CD4-positive, CD25-positive, alpha-beta regulatory T cell (primary cell): ENCODE measurements at places on chromosomes 1 and 21.

GRCh38 chr1:26378088-26378878 lies 5.7 kb upstream of the ZNF683 start:
- DNase-seq = peak; percentile 49

- peak; percentile 58 for DNase-seq
Observed at GRCh38 chr1:30801771-30802198, 44.2 kb upstream of the LAPTM5 start.

- no peak for DNase-seq
Observed at GRCh38 chr21:41835711-41836154, 43.4 kb downstream of the PRDM15 start.

DNA sequence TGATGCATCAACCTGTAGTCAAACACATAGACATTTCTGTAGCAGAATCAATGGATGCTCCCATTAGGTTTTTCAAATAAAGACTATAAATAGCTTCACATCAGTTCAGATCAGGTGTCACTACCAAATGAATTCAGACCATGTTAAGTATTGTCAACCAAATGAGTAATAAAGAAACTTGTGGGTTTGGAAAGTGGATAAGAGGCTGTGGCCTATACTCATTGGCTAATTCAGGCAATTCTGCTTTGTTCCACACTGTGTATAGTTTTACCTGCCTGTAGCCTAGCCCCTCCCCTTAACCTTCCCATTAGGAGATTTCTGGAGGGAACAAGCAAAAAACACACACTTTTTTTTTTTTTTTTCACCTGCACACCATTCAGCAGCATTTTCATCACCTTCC lies 321.2 kb downstream of the HLX start:
- DNase-seq = no peak

DNA sequence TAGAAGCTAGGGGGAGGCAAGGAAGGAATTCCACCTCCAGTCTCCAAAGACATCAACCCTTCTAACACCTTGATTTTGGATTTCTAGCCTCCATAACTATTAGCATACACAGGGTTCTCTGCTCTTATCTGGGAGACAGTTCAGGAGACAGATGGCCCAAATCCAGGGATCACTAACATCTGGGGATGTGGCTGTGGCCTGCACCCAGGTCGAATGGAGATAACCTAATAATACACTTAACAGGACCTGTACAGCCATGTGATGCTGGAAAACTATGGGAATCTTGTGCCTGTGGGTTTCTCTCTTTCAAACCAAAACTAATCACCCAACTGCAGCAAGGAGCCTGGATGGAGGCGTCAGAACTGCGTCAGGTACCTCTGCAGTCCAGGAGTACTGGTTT lies 47.6 kb downstream of the KIAA0319L start:
- no peak for DNase-seq

DNA sequence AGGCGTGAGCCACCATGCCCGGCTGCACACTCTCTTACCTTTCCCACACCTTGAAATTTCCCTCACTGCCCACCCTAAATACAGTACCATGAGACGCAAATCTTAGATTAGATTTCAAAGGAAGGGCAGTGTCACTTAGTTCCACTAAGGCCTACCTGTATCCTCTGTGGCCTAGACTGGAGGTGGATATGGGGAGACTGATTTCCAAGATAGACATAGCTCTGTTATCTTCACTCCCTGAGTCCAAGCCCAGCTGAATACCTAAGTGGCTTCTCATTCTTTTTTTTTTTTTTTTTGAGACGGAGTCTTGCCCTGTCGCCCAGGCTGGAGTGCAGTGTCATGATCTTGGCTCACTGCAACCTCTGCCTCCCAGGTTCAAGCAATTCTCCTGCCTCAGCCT lies 89.0 kb downstream of the SLC16A1 start:
- DNase-seq = no peak

DNA sequence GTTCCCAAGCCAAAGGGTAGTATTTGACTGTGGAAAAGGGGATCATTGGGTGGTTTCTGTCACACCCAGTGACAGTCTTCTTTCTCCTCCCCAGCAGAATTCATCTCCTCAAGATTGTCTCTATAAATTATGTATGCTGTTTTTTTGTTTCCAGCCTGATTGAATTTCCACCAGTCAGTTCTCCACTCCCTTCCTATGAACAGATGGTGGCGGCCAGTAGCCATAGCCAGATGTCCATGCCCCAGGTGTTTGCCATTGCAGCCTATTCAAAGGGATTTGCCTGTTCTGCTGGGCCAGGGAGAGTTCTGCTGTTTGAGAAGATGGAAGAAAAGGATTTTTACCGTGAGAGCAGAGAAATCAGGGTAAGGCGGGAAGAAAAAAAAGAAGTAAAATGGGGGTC lies 12.9 kb downstream of the CFAP57 start:
- no peak for DNase-seq

DNA sequence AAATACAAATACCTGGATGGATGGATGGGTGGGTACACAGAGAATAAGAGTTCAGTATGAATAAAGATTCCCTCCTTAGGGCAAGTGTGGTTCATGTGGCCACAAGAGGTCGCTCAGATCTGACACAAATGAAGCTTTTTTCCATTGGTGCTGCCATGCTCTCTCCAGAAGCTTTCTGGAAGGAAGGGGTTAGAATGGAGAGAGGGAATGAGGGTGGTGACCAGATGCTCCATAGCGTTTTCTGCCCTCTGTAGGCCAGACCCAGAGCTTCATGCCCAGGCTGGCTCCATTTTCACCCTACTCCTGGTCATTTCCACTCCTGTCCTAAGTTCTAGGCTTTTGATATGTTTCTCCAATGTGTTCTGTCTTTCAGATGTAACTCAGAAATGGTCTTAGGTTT lies 3.3 kb upstream of the FCRL6 start:
- DNase-seq = peak; percentile 44

DNA sequence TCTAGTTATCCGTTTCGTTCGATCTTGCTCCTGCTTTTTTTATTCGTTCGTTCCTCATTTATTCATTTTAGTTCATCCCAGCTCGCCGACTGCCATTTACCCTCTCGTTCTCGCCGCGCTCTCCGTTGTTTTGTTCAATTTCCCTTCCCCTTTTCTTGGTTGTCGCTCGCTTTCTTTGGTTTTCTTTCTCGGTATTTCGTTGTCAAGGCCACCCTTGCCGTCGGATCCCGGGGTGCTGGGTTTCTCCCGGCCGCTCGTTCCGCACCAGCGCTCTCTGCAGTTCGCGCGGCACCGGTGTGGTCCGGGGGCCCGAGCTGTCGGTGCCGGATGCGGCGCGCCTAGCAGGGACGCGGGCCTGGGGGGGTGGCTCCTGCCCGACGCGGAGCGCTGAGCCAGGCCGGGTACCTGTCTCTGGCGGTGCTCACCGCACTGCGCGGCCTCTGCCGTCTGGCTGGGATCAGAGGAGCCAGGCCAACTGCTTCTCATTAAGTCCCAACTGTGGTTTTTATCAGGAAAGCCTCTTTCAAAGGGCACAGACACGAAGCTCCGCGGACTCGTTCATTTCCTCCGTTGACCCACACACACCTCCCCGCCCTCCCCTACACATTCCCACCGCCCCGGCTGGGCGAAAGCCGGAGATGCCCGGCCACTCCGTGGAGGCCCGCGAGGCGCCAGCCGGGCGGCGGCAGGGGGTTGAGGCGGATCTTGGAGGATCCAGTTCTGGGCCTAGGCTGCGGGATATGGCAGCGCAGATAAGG lies 1.6 kb downstream of the ALX3 start:
- no peak for DNase-seq

DNA sequence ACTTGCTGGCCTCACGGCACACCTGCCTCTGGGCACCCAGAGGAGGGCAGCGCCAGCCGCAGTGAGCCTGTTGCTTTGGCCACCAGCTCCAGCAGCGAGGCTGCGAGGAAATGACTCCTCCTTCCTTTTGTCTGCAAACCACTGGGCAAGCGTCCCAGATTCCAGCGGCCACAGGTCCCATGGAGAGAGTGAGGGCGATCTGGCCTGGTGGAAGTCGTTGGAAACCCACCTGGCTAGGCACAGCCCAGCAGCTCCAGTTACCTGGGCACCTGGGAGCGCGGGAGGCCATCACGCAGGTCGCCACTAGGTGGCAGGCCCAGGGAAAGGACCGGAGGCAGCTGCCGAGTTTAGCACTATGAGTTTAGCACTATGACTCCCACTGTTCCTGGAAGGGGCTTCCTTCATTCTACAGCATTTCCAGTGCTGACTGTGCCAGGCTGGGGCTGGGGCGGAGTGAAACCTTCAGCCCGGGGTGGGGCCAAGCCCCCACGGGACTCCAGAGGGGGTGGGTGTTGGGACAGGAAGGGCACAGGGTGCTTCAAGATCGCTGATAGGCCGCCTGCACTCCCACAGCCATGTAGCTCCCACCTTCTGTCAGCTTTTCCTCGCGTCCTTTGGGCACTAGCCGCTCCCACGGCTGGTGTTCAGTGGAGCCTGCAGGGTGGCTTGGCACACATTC lies 1.1 kb upstream of the ESPN start:
- DNase-seq = peak; percentile 69

DNA sequence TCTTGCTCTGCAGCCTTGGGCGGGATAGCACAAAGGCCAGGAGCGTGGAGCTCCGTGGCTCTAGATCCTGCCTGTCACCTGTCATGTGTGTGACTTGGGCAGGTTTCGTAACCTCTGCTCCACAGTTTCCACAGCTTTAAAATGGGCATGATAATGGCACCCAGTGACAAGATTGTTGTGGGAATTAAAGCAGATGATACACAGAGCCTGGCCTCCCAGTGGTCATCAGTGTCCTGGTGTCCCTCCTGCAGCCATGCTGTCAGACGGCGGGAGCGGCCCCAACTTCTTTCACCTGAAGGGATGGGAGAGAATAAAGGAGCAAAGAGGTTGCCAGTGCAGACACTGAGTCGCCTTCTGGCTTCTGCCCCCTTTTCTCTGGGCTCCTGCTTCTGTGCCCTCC lies 61.5 kb downstream of the SLC37A1 start:
- DNase-seq = no peak

GRCh38 chr1:117346206-117346928 lies 20.9 kb upstream of the MAN1A2 start:
- no peak for DNase-seq
